H1 (cell line): ENCODE measurements at places on chromosomes 16 and 17. TPM values are rescaled to one million over a fixed set of nuclear protein-coding genes. Genes with fewer than 3 reads are reported as not detected.

DNA sequence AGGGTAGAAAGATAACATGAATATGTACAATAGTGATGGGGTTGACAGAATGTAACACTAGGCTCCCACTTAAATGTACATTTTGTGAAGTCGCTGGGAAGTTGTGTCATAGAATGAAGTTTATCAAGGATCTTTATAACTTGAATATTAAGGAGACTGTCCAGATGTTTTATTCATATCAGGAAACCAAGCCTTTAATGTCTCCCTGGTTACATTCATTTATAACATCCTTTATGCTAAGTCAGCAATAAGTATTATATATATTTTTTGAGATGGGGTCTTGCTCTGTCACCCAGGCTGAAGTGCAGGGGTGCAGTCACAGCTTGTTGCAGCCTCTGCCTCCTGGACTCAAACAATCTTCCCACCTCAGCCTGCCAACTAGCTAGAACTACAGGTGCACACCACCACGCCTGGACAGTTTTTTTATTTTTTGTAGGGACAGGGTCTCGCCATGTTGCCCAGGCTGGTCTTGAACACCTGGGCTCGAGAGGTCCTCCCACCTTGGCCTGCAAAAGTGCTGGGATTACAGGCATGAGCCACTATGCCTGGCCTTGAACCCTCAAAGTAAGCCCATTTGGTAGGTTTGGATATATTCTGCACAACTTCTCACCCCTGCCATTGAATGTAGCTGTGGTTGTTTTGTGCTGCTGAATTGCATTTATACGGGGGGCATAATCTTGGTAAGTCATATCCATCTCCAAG, 14.1 kb downstream of the CLTC start:
- H3K36me3 ChIP-seq: no peaks in the 10 kb centered on the region
- H3K27ac ChIP-seq: no peak overlapping the region
- H3K4me3 ChIP-seq: no peak overlapping the region

GRCh38 chr17:40727447-40728231, 24.1 kb upstream of the KRT24 start:
- no peak for DNase-seq
- no peaks in the 10 kb centered on the region for H3K27me3 ChIP-seq
- H3K27ac ChIP-seq: no peak overlapping the region

DNA sequence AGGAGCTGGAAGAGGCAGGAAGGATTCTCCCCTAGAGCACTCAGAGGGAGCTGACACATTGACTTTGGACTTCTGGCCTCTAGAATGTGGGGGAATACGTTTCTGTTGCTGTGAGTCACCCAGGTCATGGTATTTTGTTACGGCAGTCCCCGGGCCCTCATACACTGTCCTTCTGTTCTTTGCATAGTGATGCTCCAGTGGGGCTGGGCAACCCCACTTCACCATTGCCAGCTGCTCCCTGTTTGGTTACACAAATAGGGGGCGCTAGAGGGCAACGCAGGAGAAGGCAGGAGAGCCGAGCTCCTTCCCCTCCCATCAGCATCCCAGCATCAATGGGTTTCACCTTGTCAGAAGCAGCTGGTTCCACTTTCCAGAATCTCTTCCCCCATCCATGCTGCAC, 257.7 kb upstream of the FOXF1 start:
- no peaks in the 10 kb centered on the region for H3K36me3 ChIP-seq
- no peaks in the 10 kb centered on the region for H3K27me3 ChIP-seq
- no peaks in the 10 kb centered on the region for H3K4me1 ChIP-seq
- no peak overlapping the region for H3K4me3 ChIP-seq

GRCh38 chr16:46607529-46607928, 13.7 kb downstream of the SHCBP1 start:
- peaks cover 18% of the 10 kb centered on the region for H3K36me3 ChIP-seq
- DNase-seq: no peak
- H3K4me3 ChIP-seq: no peak overlapping the region
- H3K4me1 ChIP-seq: no peaks in the 10 kb centered on the region
- no peaks in the 10 kb centered on the region for H3K27me3 ChIP-seq

The PTX4 gene
- total RNA-seq: not detected in 2 replicates

The SNAI3 gene
- 8.5 and 8.7 TPM in 2 replicates for total RNA-seq

The TBX4 gene
- not detected in 2 replicates for total RNA-seq

The KRTAP4-6 gene
- total RNA-seq: not detected in 2 replicates

The PYY gene
- 0.42 and 0.93 TPM in 2 replicates for total RNA-seq
